ENCODE measurements at places on chromosomes 7 and 10.

DNA sequence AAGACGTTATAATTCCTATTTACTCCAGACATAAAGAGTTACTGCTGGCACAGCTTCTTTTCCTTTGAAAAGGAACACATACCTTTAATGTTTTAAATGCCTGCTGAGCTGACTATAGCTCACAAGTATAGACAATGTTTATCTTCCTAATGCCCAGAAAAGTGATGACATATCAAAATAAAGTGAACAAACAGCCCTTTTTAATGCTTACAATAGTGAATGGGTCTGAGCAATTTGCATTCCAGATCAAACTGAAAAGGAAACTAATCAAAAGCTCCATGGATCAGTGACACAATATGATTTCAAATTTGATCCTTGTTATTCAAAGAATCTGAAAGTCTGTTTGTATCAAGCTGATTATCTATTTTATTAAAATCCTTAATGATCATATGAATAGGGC lies 233.6 kb upstream of the SEMA3E start:
- no peaks in the 10 kb centered on the region for H3K36me3 ChIP-seq
- no peak for DNase-seq
- H3K4me1 ChIP-seq: no peaks in the 10 kb centered on the region
- H3K27me3 ChIP-seq: no peaks in the 10 kb centered on the region

DNA sequence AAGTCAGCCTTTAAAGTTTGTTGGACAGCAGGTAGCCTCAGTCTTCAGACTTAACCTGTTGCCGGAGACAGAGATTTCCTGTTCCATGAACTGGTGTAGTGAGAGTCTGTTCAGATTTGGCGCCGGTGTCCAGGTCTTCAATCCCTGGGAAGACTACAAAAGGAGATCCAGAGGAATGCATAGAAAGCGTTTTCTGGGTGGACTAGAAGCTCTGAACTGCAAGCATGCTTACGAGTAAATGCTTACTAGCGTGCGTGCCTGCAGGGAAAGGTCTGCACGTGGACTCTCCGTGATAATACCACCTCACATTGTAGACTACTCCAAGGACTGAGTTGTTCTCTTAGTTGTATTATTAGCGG lies 878 bp downstream of the GLRX3 start:
- H3K36me3 ChIP-seq: no peaks in the 10 kb centered on the region
- no peaks in the 10 kb centered on the region for H3K27me3 ChIP-seq
- no peaks in the 10 kb centered on the region for H3K4me1 ChIP-seq
- H3K27ac ChIP-seq: peak overlapping the region; percentile 69

- no peaks in the 10 kb centered on the region for H3K36me3 ChIP-seq
- no peaks in the 10 kb centered on the region for H3K27me3 ChIP-seq
- H3K27ac ChIP-seq: no peak overlapping the region
- no peaks in the 10 kb centered on the region for H3K4me1 ChIP-seq
- no peak for DNase-seq
Measured at GRCh38 chr10:77168861-77169260, 468.7 kb downstream of the KCNMA1 start.

DNA sequence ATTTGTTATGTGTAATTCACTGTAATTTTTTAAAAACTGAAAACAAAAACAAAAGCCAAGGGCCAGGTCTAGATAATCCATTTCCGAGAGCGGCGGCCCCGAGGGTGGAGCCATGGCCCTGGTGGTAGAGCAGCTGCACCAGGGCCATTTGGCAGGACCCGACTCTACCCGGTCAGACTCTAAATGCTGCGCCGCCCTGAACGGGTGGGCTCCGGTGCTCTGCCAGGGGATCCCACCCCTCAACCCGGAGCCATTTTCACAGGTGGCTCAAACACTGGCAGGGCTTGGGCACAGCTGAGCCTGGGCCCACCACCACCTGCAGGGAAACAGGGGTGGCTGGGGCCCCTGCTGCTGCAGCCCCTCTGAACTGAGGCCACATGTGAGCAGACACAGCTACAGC lies 56.9 kb downstream of the DPYSL4 start:
- no peak overlapping the region for H3K4me3 ChIP-seq
- no peak overlapping the region for H3K27ac ChIP-seq
- no peaks in the 10 kb centered on the region for H3K36me3 ChIP-seq
- no peaks in the 10 kb centered on the region for H3K27me3 ChIP-seq

- H3K4me1 ChIP-seq: no peaks in the 10 kb centered on the region
- H3K36me3 ChIP-seq: no peaks in the 10 kb centered on the region
- H3K27me3 ChIP-seq: no peaks in the 10 kb centered on the region
- no peak overlapping the region for H3K4me3 ChIP-seq
- no peak for DNase-seq
Measured at GRCh38 chr7:42180806-42181205, 56.2 kb downstream of the GLI3 start.

DNA sequence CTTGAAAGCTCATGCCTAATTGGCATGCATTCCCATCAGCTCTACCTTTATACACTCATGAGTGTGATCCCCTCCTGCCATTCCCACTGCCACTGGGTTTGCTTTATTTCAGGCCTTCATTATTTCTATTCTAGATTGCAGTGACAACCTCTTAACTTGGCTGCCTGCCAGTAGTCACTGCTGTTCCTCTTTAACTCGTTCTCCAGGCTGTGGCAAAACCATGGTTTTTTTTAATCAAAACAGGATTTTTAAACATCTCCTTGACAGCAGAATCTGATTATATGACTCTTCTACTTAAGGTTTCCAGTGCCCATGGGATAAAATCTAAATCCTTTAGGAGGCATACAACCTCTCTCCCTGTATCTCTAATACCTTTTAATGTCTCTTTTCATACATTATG lies 223.7 kb upstream of the PCDH15 start:
- no peaks in the 10 kb centered on the region for H3K4me1 ChIP-seq
- H3K4me3 ChIP-seq: no peak overlapping the region
- no peak overlapping the region for H3K27ac ChIP-seq
- DNase-seq: no peak
- no peaks in the 10 kb centered on the region for H3K36me3 ChIP-seq

DNA sequence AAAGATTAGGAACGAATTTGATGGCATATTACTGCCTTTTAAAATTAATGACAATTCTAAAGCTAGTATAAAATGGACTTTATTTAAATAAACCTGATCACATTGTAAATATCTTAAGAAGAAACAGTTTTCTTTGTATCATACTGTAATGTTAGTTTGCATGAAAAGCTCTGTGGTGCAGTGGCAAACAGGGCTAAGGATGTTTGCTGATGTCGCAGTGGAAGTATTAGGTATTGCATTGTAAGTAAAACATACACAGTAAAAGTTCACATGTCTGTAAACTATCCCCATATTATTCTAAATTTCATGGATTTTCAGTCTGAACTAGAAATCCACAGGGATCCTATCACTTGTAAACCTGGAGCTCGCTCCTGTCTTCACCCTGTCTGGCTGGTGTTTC lies 252.6 kb upstream of the ZNF32 start:
- DNase-seq: no peak
- no peak overlapping the region for H3K27ac ChIP-seq
- no peaks in the 10 kb centered on the region for H3K36me3 ChIP-seq
- no peak overlapping the region for H3K4me3 ChIP-seq
- H3K27me3 ChIP-seq: no peaks in the 10 kb centered on the region
- H3K4me1 ChIP-seq: no peaks in the 10 kb centered on the region

GRCh38 chr7:130937016-130937415 lies 203.0 kb upstream of the KLF14 start:
- H3K36me3 ChIP-seq: no peaks in the 10 kb centered on the region
- peak overlapping the region; percentile 3 for H3K27ac ChIP-seq
- DNase-seq: no peak
- no peak overlapping the region for H3K4me3 ChIP-seq
- H3K27me3 ChIP-seq: no peaks in the 10 kb centered on the region

GRCh38 chr7:129366-130221 lies 62.8 kb upstream of the FAM20C start:
- peaks cover 10% of the 10 kb centered on the region for H3K4me1 ChIP-seq
- H3K4me3 ChIP-seq: no peak overlapping the region
- peak; percentile 37 for DNase-seq
- H3K27me3 ChIP-seq: no peaks in the 10 kb centered on the region

Measured in Peyer's patch (tissue), 4 donors.